ENCODE measurements at places on chromosomes 1 and 21.

GRCh38 chr1:27632387-27633297 lies 2.3 kb downstream of the FGR start:
- DNase-seq, result no peak

DNA sequence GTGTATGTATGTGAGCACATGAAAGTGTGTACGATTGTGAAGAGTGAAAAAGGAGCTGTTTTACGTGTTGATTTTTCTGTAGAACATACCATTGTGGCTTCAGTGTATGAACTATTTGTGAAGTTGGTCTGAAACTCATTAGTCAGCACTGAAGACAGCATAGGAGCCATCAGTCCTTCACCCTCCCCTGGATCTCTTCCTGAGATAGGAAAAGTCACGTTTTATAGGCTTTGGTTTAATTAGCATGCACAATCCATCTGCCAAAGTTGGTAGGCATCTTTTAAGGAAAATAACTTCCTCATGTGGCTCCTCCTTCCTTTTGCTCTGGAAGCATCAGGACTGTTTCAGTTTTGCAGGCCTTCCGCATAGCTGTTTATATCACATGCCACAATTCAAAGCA lies 1.4 kb upstream of the RABIF start:
- no peak for DNase-seq

DNA sequence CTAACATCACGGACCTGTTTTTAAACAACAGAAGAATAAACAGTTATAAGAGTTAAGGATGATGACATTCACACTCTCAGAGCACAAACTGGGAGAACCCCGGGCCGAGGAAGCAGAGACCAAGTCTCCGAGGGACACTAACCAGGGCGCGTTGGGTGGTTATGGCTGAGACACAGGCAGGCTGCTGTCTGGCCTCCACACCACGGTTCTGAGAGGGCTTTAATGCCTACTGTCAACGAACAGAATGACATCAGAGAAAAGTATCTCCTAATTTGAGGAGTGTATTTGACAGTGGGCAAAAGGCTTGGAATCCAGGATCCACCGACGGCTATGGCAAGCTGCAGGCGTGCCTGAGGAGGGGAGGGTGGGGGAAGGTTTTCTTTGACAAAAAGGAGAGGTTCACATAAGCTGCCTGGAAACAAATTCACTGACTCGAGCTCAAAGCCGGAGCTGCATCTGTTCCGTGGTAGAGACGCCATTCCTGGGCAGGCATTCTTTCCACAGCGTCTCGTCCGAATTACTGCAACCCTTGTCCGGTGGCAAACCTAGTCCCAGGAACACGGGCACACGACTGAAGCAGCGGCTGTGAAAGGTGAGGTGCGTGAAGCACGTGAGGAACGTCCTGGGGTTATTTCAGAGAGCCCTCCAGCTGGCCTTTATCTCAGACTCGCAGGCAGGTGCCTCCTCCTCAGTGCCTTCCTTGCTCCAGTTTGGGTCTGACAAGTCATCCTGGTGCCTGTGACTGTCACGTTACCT lies 9.4 kb downstream of the POFUT2 start:
- no peak for DNase-seq

- no peak for DNase-seq
These were observed 177.3 kb downstream of the CAMTA1 start for GRCh38 chr1:6962478-6962995.

GRCh38 chr1:34518146-34518699 lies 236.6 kb upstream of the GJB5 start:
- peak; percentile 1 for DNase-seq

- no peak for DNase-seq
These were observed 19.1 kb downstream of the TMEM51 start for GRCh38 chr1:15172405-15173259.

DNA sequence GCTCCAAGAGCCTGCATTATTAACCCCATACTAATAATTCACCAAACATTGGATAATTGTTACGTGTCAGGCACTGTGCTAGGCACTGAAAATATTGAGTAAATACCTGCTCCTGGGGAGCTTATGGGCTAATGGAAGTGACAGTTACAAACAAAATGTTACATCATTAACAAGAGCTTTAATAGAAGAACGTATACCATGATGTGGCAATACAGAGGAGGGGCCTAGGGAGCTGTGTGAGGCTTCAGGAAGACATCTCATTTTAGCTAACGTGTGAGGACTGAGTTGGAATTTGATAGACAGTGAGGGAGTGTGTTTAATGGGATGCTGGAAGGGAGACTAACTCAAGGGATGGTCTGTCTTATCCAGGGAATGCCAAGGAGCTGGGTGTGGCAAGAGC lies 16.5 kb upstream of the TSPAN2 start:
- DNase-seq, result no peak

GRCh38 chr1:5722635-5723164 lies 269.5 kb downstream of the NPHP4 start:
- no peak for DNase-seq

GRCh38 chr21:39842741-39843459 lies 24.3 kb upstream of the PCP4 start:
- DNase-seq, result no peak

- peak; percentile 46 for DNase-seq
These were observed 149.2 kb upstream of the KCNK2 start for GRCh38 chr1:214933375-214933774.

- no peak for DNase-seq
These were observed 490.1 kb upstream of the LRRC7 start for GRCh38 chr1:69077633-69078032.

DNA sequence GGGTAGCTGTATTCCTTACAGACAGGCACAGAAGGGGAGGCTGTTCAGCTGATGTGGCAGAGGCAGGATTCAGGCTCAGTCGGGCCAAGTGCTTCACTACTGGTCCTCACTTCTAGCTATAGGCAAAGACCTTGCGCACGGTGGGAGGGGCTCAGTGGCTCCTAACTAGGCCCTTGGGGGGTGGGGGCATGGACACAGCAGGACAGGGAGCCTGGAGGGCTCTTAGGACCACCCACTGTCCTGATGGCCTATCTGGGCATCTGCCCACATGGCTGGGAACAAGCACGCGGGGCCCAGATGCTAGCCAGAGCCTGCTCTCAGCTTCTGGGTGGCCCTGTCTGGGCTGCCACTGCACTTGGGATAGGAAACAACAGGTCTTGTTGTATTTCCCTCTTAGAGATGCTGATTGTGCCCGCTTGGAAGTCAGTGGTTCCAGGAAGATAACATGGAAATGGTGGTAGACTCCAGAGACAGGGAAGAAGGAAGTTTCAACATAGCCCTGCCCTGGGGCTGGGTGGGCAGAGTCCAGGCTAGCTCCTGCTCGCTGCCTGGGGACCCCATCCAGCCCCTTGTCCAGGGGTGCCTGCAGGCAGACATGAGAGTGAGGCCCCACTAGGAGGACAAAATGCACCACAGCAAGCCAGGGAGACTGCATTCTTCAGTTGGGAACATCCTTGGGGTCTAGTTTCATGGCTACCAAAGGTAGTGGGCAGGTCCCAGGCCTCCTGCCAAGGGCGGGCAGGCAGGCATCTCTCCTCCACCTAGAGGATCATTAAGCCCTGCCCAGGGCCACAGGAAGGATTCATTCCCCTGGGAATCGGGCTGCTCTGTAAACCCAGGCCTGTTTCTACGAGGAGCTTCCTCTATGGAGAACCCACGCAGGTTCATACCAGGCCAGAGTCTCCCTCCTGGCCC lies 102.5 kb downstream of the BCAR3 start:
- no peak for DNase-seq

- DNase-seq, result peak; percentile 87
These were observed 547.4 kb downstream of the LTN1 start for GRCh38 chr21:28445141-28445830.

DNA sequence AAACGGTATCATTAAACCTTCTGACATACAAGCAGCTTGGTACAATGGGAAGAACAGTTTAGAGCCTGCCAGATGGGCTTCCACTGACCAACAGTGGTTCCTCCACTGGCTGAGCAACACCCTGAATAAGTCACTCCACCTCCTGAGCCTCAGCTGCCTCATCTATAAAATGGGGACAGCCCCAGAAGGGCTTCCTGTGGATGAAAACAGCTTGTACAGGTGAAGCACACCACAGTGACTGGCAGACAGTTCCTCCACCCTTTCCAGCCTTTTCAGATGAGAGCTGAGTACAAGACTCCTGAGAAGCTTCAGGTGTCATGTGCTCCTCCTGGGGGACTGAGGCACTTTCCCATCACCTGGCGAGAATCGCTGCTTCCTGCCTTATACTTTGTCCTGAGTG lies 2.1 kb downstream of the CAPZB start:
- DNase-seq, result no peak

- peak; percentile 15 for DNase-seq
These were observed 14.6 kb downstream of the NR5A2 start for GRCh38 chr1:200042119-200042551.

- no peak for DNase-seq
These were observed 143.4 kb upstream of the C8B start for GRCh38 chr1:57109247-57109646.

GRCh38 chr1:178407655-178408054 lies 89.1 kb downstream of the CLEC20A start:
- DNase-seq, result no peak

Measured in GM23248 (cell line).